GM23338 (cell line): ENCODE measurements at places on chromosomes 4 and X.

GRCh38 chrX:109352066-109352588, 129.8 kb downstream of the GUCY2F start:
- no peak for DNase-seq

DNA sequence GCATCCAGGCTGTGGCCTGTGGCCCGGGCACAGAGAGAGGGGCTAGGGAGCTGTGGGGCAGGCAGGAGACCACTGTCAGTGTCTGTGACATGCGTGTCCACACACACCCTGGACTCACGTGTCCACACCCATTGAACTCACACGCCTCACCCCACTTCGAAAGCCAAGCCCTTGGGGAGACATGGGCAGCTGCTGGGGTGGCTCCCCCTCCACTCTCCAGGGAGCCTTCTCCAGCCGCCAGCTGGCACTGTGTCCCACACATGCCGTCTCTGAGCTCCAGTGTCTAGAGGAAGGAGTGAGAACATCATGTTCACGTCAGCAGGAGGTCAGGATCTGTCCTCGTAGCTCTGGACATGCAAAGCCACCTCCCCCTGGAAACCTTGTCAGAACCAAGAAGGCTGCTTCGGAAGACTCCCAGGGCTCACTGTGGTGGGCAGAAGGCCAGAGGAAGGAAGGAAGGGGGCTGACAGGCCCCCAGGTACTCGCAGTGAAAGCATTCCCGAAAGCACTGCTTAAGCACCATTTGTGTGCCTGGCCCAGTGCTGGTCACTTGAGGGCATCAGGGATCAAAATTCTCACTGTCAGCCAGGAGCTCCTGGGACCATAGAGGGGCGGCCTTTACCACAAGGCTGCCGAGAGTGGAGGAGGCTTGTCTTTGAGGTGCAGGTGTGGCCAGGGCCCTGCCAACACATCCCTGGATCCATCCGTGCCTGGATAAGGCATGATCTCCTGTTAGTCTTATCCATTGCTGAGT, 61.4 kb downstream of the HTRA3 start:
- no peak for DNase-seq

DNA sequence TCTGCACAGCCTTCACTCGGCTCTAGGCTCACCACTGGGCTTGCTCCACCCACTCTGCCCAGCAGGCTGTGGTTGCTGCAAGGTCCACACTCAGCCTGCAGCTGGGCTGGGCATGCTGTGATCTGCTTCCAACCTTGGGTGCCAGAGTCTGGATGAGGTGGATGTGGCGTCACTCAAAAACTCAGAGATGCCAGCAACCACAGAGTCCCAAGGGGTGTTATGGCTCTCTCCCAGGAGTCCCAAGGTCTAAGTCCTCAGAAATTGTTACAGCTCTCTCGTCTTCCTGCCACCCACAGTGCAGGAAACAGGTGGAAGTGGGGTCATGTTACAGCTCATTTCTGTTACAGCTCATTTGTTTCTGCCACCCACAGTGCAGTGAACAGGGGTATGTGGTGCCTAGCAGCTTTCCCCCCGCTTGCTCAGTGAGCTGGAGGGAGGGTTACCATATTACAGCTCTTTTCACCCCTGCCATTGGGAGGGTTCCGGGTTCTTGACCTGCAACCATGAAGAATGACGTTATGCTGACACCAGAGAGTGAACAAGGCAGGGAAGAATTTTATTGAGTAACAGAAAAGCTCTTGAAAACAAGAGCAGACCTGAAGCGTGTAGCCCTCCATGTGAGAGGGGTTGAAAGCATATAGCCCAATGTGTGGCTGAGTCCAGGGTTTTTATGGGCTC, 893.9 kb downstream of the PCDH7 start:
- DNase-seq: no peak

- no peak for DNase-seq
Observed at GRCh38 chr4:25921922-25922321, 7.9 kb downstream of the SMIM20 start.

- DNase-seq: no peak
Observed at GRCh38 chr4:29710519-29710918, 1009.6 kb upstream of the PCDH7 start.

GRCh38 chr4:119041396-119041795, 94.2 kb upstream of the MYOZ2 start:
- DNase-seq: no peak

DNA sequence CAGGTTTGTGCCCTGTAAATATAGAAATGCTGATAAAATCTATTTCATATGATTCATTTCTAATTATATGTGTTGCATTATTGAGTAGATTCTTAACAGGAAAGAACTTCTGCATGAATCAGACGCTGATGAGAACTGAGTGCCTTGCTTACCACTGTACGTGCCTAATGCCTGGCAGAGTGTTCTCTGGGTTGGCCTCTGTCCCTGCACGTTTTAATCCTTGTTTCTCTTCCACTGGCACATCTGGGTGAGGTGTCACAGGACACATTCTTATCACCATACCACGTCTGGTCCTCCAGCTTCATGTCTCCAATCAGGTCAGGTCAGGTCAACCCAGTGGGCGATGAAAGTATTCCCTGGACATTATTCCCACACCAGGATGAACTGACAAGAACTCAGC, 53.6 kb downstream of the KLF3 start:
- no peak for DNase-seq

DNA sequence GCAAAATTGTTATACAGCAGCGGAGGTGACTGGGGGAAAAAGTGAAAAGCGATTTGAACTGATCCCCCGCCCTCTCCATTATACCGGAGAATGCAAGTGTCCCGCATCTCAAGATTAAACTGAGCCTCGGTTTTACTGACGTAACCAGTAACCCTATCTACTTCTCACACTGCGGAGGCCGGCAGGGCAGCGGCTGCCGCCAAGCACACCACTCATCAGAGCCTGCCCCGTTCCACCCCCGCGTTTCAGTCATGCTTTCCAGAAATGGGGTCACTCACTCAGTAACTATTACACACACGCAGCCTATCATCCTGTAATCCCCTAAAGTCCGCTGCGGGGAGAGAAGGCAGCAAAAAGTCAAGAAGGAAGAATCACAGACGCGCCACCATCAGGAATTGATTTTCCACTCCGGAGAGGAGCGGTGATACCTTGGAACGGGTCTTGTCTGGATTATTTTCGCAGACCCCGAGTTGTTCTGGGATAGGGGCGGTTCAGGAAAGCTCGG, 1.4 kb downstream of the RPS6KA3 start:
- peak; percentile 52 for DNase-seq

DNA sequence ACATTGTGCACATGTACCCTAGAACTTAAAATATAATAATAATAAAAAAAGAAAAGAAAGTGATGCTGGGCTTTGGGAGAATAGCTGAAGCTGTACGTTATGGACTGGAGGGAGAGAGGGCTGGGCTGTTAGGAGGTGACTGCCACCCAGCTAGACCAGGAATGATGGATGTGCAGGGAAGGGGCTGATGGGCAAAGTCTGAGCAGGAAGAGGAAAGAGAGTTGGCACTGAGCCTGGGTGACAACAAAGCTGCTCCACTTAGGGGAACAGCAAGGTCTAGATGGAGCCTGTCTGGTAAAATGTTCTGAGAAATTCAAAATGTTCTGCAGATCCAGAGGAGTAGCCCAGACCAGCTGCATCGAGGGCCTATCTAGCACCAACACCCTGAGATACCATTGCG, 32.3 kb downstream of the MED28 start:
- DNase-seq: no peak
